ENCODE measurements at places on chromosomes 5 and 9.

GRCh38 chr9:89475891-89476440, 21.9 kb downstream of the SEMA4D start:
- DNase-seq: no peak

- no peak for DNase-seq
Observed at GRCh38 chr5:150946351-150946905, 41.6 kb upstream of the ZNF300 start.

GRCh38 chr5:170536525-170536924, 32.7 kb downstream of the KCNIP1 start:
- no peak for DNase-seq

- DNase-seq: no peak
Observed at GRCh38 chr5:64298586-64298985, 132.9 kb downstream of the RNF180 start.

- no peak for DNase-seq
Observed at GRCh38 chr9:132242621-132243155, 80.8 kb downstream of the NTNG2 start.

DNA sequence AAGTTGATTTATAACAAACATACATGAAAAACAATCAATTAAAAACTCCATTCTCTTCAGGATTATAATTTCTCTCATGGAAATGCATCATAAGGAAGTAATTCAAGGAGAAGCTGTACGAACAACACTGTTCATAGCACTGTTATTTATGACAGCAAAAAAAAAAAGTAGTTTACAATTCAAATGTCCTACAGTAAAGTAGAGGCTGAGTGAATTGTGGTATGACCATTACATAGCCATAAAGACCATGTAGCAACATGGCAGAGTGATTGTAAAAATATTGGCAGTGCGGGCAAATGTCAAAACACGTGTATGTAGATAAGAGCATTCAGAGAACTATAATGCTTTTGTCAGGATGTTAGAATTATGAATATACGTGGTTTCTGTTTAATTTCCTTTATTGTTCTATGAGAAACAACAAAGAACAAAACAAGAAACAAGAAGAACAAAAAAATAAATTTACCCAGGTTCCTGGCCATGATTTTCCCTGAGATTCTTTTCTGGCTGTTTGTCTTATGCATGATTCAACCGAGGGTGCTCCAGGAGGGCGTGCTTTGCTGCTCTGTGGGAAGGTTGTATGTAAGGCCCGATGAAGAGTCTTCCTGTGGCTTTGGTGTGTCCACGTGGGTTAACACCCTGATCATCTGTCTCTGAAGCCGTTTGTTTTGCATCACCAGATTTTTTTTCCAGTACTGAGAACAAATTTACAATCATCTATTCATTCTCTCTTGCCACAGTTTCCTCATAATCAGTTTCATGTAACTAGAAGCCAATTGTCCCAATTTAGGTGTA, 28.8 kb downstream of the GCNT4 start:
- DNase-seq: no peak

DNA sequence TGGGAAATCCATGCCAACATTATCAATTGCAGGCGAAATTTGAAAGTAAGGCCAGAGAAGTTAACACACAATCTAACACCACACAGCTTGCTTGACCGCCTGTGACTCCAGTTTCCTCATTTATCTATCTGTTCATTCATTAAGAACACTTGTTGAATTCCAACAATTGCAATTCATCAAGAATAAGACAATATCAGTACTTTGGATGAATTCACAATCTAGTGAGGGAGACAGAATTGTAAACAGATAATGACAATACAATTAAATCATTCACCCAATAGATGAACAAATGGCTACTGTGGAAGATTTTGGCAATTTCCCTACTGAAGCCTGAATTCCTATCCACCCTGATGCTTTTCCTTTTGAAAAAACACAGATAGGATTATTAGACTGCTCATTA, 181.6 kb downstream of the TRIM36 start:
- DNase-seq: no peak

DNA sequence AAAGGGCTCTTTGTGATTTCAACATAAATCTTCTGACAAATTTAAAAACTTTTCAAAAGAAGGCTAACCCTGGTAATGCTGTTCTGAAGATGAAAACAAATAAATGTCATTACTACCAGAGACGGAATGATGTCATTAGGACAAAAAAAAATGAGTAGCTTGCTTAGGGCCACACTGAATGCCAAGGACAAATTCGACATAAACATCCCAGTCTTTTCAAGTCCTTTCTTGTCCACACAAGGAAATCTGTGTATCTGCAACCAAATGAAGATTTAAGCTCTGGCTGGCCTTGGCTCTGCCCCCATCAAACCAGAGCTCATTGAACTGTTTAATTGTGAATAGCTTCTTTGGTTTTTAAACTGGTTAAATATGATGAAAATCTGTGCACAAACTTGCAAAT, 592.7 kb downstream of the TLE1 start:
- DNase-seq: no peak

DNA sequence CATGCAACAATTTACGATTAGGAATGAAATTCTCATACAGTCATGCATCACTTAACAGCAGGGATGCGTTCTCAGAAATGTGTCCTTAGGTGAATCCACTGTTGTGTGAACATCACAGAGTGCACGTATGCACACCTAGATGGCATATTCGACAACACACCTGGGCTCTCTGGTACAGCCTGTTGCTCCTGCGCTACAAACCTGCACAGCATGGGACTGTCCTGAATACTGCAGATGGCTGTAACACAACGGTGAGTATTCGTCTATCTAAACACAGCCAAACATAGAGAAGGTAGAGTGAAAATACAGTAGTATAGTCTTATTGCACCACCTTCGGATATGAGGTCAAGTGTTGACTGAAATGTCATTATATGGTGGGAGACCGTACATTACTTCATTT, 44.0 kb upstream of the LCP2 start:
- no peak for DNase-seq

GRCh38 chr5:55715519-55716078, 3.5 kb upstream of the SLC38A9 start:
- no peak for DNase-seq

- DNase-seq: no peak
Observed at GRCh38 chr5:93348231-93348630, 232.8 kb downstream of the NR2F1-AS1 start.

DNA sequence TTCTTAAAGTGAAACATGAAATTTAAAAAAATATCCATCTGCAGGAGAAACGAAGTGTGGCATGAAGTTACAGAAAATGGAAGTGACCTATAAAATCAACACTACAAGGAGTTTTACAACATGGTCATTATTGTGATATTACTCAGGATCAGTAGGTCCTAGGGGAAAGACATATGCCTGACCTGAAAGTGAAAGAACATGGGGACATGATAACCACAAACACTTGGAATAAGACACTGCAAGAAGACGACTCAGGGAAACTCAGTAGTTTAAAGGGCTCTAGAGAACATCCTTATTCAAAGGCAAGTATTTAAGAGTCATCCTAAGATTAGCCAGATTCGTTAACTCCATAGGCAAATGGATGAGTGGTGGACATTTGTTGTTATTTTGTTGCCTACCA, 19.9 kb upstream of the LPAR1 start:
- DNase-seq: no peak

DNA sequence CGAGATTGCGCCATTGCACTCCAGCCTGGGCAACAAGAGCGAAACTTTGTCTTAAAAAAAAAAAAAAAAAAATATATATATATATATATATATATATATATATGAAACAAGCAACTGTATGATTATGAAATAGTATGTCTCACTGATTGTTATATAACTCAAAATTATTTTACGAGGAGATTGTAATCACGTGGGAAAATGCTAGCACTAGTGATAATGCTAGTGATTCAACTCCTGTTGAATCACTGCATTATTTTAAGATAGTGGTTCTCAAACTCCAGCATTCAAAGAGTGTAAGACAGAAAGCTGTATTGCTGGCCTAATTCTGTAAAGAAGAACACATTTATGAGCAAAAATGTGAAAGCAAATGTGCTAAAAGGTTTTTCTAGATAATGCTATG, 12.4 kb upstream of the PTPN3 start:
- DNase-seq: no peak

- DNase-seq: peak; percentile 71
Observed at GRCh38 chr5:138068742-138069600, 14.9 kb upstream of the WNT8A start.

- DNase-seq: no peak
Observed at GRCh38 chr9:129542741-129543140, 78.2 kb downstream of the C9orf50 start.

DNA sequence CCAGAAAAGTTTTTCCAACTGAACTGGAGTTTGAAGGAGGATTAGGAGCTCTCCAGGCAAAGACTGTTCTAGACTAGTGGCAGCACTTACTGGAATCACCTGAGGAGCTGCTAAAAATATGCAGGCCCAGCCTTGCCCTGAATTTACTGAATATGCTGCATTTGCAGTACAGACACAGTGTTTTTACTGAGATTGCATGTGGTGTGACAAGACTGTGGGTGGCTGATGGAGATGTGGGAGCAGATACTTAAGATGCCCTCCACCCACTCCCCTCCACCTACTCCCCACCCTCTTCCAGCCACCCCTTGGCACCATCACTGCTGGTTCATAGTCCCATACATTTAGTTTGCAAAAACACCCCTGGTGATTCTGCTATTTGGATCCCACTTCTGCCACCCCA, 64.1 kb upstream of the HRH2 start:
- no peak for DNase-seq

- no peak for DNase-seq
Observed at GRCh38 chr9:105963343-105964099, 269.2 kb downstream of the TMEM38B start.
